Activated naive CD4-positive, alpha-beta T cell (primary cell): ENCODE measurements at places on chromosomes 5 and 9.

DNA sequence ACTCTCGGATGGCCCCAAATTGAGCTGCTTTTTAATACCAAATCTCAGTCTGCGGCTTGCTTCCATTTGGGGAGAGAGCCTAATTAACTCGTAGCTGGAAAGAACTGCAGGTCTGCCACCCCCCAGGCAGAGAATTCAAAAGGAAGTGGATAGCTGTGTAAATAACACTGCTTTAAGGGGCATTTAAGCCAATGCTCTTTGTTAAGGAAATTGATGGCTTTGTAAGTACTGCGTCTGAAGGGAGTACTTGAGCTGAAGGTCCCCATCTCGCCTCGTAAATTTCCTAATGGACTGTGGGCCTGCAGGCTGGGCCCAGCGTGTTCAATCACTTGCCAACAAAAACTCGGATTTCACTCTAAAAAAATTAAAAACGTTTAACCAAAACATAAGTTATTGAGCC is 132.7 kb downstream of the PAPPA start:
- DNase-seq, result no peak

GRCh38 chr5:123449424-123449974 is 26.3 kb upstream of the CEP120 start:
- no peak for DNase-seq

DNA sequence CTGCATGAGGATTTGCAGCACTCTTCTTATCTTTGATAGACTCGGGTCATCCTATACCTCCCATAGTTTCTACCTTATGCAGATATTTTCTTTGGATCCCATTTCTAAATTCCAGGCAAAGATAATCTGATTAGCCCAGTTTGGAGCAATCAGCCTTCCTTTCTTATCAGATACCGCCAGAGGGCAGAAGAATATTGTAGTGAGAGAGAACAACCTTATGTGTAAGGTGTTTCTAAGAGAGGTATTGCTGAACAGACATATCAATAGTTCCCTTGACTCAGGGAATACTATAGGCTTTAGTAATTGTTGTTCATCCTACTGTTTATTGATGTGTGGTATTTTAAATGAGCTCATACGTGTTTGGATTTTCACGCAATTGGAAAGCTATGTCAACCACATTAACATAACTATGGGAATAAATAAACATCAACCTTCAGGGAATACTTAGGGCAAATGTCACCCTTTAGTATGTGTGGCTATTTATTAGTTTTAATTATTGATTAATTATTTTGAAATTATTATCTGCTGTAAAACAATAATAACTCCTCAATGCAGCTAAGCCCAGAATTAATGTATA is 1435.2 kb upstream of the CDH9 start:
- DNase-seq, result no peak

DNA sequence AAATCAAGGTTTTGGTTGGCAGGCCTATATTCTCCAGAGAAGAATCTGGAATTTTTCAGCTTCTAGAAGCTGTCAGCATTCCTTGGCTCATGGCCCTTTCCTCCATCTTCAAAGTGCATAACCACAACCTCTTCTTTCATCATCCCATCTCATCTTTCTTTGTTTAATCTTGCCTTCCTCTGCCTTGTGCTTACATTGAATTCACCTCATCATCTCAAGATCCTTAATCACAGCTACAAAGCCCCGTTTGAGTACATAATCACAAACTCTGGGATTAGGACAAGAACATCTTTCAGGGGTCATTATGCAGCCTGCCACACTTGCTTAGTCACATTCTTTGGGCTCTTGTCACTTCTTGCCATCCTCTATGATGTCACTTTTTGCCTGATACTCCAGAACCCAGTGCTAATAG is 130.3 kb downstream of the FOXD1 start:
- no peak for DNase-seq

DNA sequence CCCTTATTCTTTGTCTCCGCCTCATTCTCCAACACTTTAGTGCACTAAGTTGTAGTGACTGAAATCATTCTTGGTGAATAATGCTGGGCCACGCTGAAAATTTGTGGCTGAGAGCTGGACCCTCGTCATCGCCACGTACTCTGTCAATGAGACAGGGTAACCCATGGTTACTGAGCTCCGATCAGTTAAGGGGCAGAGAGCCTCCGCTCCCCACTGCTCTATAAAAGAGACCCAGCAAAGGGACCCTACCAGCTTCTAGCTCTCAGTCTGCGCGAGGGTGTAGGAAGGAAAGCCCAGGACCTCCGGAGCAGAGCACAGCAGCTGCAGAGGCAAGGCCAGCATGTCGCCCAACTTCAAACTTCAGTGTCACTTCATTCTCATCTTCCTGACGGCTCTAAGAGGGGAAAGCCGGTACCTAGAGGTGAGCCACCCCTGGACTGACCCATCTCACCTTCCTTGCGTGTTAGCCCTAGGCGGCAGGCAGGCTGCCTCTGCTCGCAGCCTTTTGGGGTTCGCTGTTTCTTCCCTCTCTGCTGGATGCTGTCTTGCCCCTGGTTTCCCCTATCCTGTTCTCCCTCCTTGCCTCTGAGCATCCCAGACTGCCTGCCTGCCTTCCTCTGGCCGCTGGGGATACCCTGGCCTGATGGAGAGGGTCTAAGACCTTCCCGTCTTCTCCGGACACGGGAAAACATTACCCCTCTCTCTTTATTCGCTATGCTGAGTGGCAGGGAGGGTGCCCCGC is at the start of gene CRHBP:
TSS of gene CRHBP (plus strand) at position 251 of the 742 bp plus-strand sequence. CDS start at position 341, 90 bp downstream.
- no peak for DNase-seq

DNA sequence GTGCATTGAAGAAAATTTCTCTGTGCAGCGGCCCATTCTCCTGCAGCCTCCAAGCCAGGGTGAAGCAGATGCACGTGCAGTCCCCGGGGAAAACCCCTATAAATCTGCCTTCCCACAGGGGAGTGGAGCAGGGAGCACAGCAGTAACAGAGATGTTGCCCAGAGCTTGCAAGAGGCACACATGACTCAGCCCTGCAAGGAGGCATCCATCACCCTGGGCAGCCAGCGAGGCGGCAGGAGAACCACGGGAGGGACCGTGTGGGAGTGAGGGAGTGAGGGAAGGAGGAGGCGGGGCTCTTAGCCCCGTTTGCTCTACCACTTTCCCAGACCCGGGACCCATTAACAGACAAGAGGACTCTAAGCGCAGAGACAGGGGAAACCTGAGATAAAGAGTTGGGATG is 96.2 kb upstream of the ARAP3 start:
- DNase-seq, result no peak

DNA sequence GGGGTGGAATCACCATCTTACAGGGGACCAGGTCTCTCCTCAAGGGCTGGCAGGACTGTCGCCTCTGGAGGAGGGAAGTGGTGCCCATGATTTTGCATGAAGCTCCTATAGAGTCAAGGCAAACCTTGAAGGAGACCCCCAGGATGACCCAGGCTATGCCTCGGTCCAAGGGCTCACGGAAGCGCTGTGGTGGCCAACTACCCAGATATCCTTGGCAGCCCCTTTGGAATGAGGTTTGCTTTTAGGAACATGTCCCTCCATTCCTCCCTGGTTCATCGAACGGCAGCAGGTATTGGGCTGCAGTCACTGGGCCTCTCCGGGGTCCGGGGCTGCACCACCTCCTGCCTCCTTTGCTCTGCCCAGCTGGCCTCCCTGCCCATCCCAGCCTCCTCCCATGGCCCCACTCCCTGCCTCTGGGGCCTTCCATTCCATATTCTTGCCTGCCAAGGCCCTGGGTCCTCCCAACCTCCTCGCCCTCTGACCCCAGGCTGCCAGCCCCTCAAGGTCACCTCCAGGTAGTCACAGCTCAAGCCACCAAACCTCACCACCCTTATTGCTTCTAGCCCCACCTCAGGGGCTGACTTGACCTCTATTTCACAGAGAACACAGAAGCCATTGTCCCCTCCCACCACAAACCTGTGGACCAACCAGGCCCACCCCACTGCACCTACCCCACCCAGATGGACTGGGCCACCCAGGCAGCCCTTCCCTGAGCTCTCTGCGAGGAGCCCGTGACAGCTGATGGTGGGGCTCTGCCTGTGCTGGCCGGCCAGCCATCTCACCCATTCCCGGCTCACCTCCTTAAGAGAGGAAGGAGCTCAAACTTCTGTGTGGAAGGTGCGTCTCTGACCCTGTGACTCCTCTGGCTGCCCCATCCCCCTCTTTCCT is 3.6 kb upstream of the IL3 start:
- no peak for DNase-seq

GRCh38 chr9:30796764-30797163 is 1587.7 kb upstream of the ACO1 start:
- no peak for DNase-seq

GRCh38 chr9:105883847-105884246 is 189.5 kb downstream of the TMEM38B start:
- no peak for DNase-seq

DNA sequence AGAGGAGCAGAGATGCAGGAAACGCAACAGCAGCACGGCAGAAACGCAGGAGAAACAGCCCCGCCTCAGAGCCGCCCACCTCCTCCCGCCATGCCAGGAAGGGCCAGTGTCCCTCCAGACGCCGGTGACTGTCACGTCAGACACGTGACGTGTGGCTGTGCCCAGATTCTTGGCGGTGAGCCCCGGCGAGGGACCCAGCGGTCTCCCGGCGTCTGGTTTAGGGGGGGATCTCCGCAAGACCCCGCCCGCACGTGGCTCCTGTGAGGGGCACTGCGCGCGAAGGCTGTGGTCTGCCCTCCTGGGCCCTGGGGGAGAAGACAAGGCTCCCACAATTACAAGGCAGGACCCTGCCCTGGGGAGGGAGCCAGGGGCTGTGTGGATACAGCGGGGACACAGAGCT is 2.4 kb upstream of the LCN8 start:
- no peak for DNase-seq

- DNase-seq, result no peak
These were observed 225.8 kb downstream of the MEF2C start for GRCh38 chr5:88657136-88657535.

DNA sequence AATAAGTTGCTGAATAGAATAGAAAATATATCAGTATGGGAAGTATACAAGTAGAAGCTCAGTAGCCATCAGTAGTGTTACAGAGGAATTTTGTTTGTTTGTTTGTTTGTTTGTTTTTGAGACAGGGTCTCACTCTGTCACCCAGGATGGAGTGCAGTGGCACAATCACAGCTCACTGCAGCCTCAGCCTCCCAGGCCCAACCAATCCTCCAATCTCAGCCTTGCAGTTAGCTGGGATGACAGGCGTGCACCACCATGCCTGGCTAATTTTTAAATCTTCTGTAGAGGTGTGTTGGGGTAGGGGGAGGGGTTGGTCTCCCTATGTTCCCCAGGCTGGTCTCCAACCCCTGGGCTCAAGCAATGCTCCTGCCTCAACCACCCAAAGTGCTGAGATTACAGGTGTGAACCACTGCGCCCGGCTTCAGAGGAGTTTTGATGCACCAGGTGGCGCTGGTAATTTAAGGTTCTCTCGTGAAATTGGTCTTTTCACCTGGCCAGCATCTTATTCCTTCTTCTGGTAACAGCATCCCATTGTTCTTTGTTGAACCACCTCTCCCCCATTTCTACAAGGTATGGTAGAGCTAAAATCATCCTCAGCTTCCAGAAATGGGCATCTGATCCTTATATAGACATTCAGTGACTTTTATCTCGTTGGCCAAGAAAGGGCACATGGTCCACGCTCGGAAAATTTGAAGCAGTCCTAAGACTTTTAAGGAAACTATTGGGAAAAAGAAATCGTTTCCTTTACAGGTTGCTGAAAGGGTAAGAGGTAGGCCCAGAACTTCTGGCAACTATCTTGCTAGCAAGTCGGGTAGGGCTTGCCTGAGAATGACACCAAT is 157.1 kb downstream of the ARRDC3 start:
- peak; percentile 46 for DNase-seq

GRCh38 chr9:114446036-114446435 is 58.3 kb upstream of the AKNA start:
- no peak for DNase-seq

DNA sequence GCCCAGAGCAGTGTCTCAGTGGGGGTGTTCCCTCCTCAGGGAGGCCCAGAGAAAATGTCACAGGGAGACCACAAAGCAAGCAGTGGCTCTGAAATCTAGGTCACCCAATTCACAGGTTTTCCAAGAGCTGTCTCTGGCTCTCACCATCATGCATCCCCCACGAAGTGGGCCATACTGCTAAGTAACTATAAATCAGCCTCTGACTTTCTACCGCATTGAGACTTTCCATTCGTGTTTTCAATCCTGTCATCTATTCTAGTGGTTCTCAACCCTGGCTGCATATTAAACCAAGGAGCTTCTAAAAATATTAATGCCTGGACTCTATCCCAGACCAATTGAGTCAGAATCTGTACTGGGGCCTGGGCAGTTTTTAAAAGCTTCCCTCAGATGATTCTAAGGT is 2.0 kb upstream of the C1QTNF3 start:
- no peak for DNase-seq

DNA sequence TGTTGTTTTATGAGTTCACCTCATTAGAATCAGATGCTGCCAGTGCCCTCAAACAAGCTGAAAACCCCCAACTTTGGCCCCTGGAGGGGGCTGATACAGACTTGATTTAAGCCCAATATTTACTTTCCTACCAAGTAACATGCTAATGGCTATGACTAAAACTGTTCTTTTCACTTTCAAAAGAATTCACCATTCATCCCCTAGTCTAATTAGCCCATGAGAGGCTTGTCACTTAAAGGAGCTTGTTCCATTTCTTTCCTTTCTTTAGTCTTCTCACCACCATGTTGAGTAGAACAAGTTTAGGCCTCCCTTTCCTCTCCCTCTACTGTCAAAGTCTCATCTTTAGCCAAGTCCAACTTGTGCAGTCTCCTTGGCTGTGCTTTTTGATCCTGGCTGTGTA is 50.4 kb downstream of the EPB41L4B start:
- DNase-seq, result no peak

DNA sequence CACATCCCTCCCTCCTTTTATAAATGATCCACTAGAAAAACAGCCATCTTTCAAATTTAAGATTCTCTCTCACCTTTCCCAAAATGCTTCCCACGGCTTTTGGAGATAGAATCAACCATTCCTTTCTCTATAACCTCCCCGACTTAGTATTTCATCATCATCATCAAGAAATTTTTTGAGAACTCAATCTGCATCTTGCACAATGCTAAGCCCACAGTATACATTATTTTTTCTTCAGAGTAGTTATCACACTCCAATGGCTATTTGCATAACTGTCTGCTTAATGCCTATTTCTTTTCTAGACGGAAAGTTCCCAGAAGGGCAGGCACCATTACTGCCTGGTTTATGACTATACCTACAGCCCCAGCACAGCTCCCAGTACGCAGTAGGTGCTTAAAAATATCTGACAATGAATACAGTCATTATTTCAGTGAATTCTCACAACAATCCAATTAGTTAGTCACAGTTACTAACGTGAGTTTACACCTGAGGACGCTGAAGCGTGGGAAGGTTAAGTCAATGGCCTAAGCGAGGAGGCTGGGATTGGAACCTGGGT is 212.7 kb downstream of the TTLL11 start:
- DNase-seq, result no peak

DNA sequence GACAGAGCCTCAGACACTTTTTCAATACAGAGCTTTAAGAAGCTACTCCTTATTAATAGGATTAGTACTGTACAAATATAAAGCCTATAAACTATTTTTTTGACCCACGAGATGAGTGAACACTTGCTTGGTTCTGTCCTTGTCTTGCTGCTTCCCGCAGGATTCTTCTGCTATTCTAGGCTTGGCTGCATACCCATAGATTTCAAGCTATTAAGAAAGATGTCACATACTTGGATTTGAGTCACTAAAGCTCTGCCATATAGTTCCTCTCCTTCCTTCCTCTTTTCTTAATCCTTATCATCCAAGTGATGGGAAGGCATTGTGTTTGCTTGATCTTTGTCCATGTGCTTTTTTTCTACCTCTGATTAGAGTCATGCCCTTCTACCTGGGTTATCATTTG is 361.2 kb upstream of the TRPC7 start:
- no peak for DNase-seq
